Astrocyte (in vitro differentiated cells and primary cell): ENCODE measurements at places on chromosomes 2 and 18. TPM values are rescaled to one million over a fixed set of nuclear protein-coding genes. Genes with fewer than 3 reads are reported as not detected.

The IL36A gene
- total RNA-seq = not detected in 2 replicates

The AKAIN1 gene
- not detected in 2 replicates for total RNA-seq

The ASPRV1 gene
- 0.23 and 0.26 TPM in 2 replicates for total RNA-seq

The MEP1B gene
- total RNA-seq = not detected in 2 replicates

The HOXD1 gene
- total RNA-seq = not detected in 2 replicates

The TMEM17 gene
- total RNA-seq = 2.7 and 4.0 TPM in 2 replicates

- no peak overlapping the region for H3K27ac ChIP-seq
- H3K4me3 ChIP-seq = no peak overlapping the region
- H3K36me3 ChIP-seq = no peaks in the 10 kb centered on the region
- DNase-seq = peak; percentile 36
- peaks cover 11% of the 10 kb centered on the region for H3K4me1 ChIP-seq
Measured at GRCh38 chr2:23561088-23561487, 176.1 kb downstream of the KLHL29 start.

GRCh38 chr2:173488861-173489260 is 134.2 kb downstream of the CDCA7 start:
- no peaks in the 10 kb centered on the region for H3K36me3 ChIP-seq
- no peaks in the 10 kb centered on the region for H3K27me3 ChIP-seq
- no peak overlapping the region for H3K27ac ChIP-seq
- no peaks in the 10 kb centered on the region for H3K4me1 ChIP-seq

GRCh38 chr2:175168564-175168945 is 552 bp upstream of the ATF2 start:
- H3K27me3 ChIP-seq = no peaks in the 10 kb centered on the region
- no peak for DNase-seq
- no peaks in the 10 kb centered on the region for H3K36me3 ChIP-seq

- DNase-seq = peak; percentile 70
- no peaks in the 10 kb centered on the region for H3K4me1 ChIP-seq
- no peak overlapping the region for H3K27ac ChIP-seq
- H3K27me3 ChIP-seq = no peaks in the 10 kb centered on the region
- H3K4me3 ChIP-seq = no peak overlapping the region
Measured at GRCh38 chr2:39099870-39100728, 20.8 kb downstream of the SOS1 start.

- no peaks in the 10 kb centered on the region for H3K36me3 ChIP-seq
- no peak overlapping the region for H3K27ac ChIP-seq
- H3K27me3 ChIP-seq = peaks cover 2% of the 10 kb centered on the region
- no peak for DNase-seq
Measured at GRCh38 chr2:238495422-238495821, 68.7 kb downstream of the ASB1 start.

- H3K4me1 ChIP-seq = no peaks in the 10 kb centered on the region
- H3K36me3 ChIP-seq = no peaks in the 10 kb centered on the region
- peak; percentile 49 for DNase-seq
- no peak overlapping the region for H3K27ac ChIP-seq
Measured at GRCh38 chr2:2743164-2743571, 412.1 kb upstream of the MYT1L start.

DNA sequence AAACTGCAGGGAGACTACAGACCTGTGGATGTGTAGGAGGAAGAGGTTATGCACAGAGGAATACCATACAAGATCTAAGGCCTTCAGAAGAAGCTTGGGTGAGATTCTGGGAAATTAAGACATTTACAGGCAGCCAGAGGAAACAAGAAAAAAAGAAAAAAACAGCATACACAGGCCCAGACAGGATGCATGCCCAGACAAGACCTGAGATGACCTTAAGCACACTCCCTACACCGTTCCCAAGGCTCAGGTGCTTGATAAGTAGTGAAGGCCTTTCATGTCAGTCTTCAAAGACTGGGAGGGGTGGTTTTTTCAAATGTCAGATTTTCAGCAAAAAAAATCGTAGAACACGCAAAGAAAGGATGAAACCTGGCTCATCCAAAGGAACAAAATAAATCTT is 83.0 kb downstream of the CCDC138 start:
- DNase-seq = no peak
- no peak overlapping the region for H3K27ac ChIP-seq
- no peaks in the 10 kb centered on the region for H3K27me3 ChIP-seq
- H3K36me3 ChIP-seq = peaks cover 3% of the 10 kb centered on the region

DNA sequence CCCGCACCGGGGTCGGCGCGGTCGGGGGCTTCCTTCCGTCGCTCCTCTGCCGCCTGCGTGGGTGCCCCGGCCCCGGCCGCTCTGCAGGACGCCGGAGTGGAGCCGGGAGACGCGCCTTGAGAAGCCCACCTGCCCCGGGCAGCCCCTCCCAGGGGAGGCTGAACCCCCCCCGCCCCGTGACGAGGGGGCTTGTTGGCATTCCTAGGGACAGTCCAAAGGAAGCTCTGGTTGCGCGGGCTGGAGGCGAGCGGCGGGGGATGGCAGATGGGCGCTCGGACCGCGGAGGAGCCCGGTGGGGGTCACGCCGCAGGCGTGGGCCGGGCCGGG is 133.5 kb upstream of the MGAT5 start:
- peak overlapping the region; percentile 23 for H3K27ac ChIP-seq
- H3K4me1 ChIP-seq = peaks cover 17% of the 10 kb centered on the region
- no peaks in the 10 kb centered on the region for H3K36me3 ChIP-seq

DNA sequence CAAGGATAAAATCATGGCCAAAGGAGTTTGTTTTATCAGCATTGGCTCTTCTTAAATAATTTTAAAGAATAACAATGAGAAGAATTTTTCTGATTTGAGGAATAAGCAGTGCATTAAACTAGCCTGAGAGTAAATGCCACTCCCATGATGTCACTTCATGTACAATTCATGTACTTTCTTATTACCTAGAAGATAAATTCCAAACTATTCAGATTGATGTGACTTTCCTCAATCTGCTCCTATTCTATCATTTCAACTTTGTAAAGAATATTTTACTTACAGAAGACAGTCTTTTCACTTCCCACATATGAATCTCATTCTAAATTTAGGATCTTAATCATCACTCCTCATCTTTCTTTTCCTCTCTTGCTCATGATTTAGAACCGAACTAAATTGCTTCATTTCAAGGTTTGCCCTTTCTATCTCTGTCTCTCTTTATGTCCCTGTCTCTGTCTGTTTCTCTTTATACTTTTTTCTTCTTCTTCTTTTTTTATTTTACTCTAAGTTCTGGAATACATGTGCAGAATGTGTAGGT is 1142.0 kb upstream of the PIK3C3 start:
- H3K36me3 ChIP-seq = no peaks in the 10 kb centered on the region
- H3K4me3 ChIP-seq = no peak overlapping the region
- DNase-seq = peak; percentile 36

DNA sequence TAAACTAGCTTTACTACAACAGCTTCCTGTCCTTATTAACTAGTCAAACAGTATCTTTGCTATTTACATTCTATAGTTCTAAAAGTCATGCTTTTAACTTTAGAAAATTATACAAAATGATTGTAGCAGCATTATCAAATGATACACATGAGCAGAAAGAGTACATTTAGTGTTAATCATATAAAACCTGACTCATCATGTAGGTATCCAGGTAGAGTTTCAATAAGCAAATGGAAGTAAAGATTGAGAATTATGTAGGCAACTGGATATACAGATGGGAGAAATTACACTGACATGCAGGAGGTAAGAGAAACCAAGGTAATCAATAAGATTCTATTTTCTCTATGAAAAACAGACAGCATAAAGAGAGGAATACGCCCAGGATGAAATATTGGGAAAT is 33.8 kb downstream of the TRIP12 start:
- DNase-seq = no peak
- H3K4me3 ChIP-seq = no peak overlapping the region
- H3K27ac ChIP-seq = no peak overlapping the region

GRCh38 chr2:227351639-227352038 is 26.6 kb downstream of the MFF start:
- no peak overlapping the region for H3K27ac ChIP-seq
- H3K4me3 ChIP-seq = no peak overlapping the region
- no peaks in the 10 kb centered on the region for H3K27me3 ChIP-seq
- peaks cover 10% of the 10 kb centered on the region for H3K36me3 ChIP-seq

GRCh38 chr2:240170354-240170735 is 29.9 kb upstream of the OTOS start:
- no peaks in the 10 kb centered on the region for H3K4me1 ChIP-seq
- H3K27ac ChIP-seq = no peak overlapping the region
- DNase-seq = no peak
- H3K36me3 ChIP-seq = no peaks in the 10 kb centered on the region
